A549 treated with CORT108297 at 1 μM for 4 hours (cell line): ENCODE measurements at places on chromosomes 11 and 22. TPM values are rescaled to one million over a fixed set of nuclear protein-coding genes. Genes with fewer than 3 reads are reported as not detected.

Gene GSTT4
- total RNA-seq: not detected in 5 replicates

Gene CHST1
- total RNA-seq: 1.4 to 1.7 TPM (median 1.7 TPM) in 5 replicates

Gene MYOD1
- total RNA-seq: not detected in 5 replicates

Gene SULT4A1
- total RNA-seq: not detected in 5 replicates

Gene KDM4E
- total RNA-seq: not detected in 5 replicates

Gene MAJIN
- not detected in 5 replicates for total RNA-seq

Gene CLCF1
- 39.1 to 53.1 TPM (median 45.3 TPM) in 5 replicates for total RNA-seq

Gene BBOX1
- 0.05 to 0.39 TPM in 2 of 5 replicates, not detected in the others for total RNA-seq

Gene APOBEC3H
- 0.14 to 0.53 TPM (median 0.41 TPM) in 5 replicates for total RNA-seq

Gene ZBTB16
- 0.06 to 0.07 TPM (median 0.06 TPM) in 4 of 5 replicates, not detected in the other for total RNA-seq

Gene C11orf42
- total RNA-seq: not detected in 5 replicates

Gene TBX10
- not detected in 5 replicates for total RNA-seq

Gene EMID1
- 0.16 to 0.65 TPM (median 0.33 TPM) in 5 replicates for total RNA-seq

Gene CCDC81
- 0.18 to 0.38 TPM (median 0.23 TPM) in 5 replicates for total RNA-seq

Gene ISX
- not detected in 5 replicates for total RNA-seq

Gene OR51E2
- total RNA-seq: not detected in 5 replicates

Gene PANX3
- total RNA-seq: not detected in 5 replicates

Gene SCT
- total RNA-seq: not detected in 5 replicates

Gene OR2AT4
- total RNA-seq: not detected in 5 replicates

Gene KREMEN1
- 2.5 to 4.6 TPM (median 3.5 TPM) in 5 replicates for total RNA-seq

Gene KCNJ11
- total RNA-seq: 0.30 to 0.60 TPM (median 0.45 TPM) in 5 replicates

Gene TEAD1
- total RNA-seq: 43.8 to 73.7 TPM (median 62.9 TPM) in 5 replicates

Gene C11orf97
- not detected in 5 replicates for total RNA-seq

Gene DUSP8
- total RNA-seq: 1.2 to 2.5 TPM (median 1.3 TPM) in 5 replicates

Gene RFPL1
- not detected in 5 replicates for total RNA-seq

Gene PGA4
- total RNA-seq: 0.06 TPM in 1 of 5 replicates, not detected in the others

Gene DEFB131B
- not detected in 5 replicates for total RNA-seq

Gene HBG1
- not detected in 5 replicates for total RNA-seq

Gene TCN2
- 4.2 to 5.2 TPM (median 4.6 TPM) in 5 replicates for total RNA-seq

Gene CSF2RB
- total RNA-seq: not detected in 5 replicates

Gene CATSPERZ
- 2.2 to 3.2 TPM (median 2.7 TPM) in 5 replicates for total RNA-seq

Gene FAM180B
- total RNA-seq: not detected in 5 replicates

Gene DDTL
- 1.5 to 2.1 TPM (median 1.9 TPM) in 5 replicates for total RNA-seq

Gene CDHR5
- 0.03 to 0.08 TPM in 2 of 5 replicates, not detected in the others for total RNA-seq

Gene RIN1
- total RNA-seq: 28.4 to 46.9 TPM (median 39.6 TPM) in 5 replicates

Gene GUCY1A2
- total RNA-seq: 0.02 to 0.08 TPM (median 0.07 TPM) in 5 replicates

Gene CSNK2A3
- total RNA-seq: 1.4 to 2.3 TPM (median 1.8 TPM) in 5 replicates

Gene DMC1
- 2.6 to 5.5 TPM (median 5.0 TPM) in 5 replicates for total RNA-seq
